ENCODE measurements at places on chromosomes 5 and 9.

- no peak for DNase-seq
These were observed 1404.3 kb downstream of the MAT2B start for GRCh38 chr5:164909673-164910072.

- no peak for DNase-seq
These were observed 7.0 kb upstream of the AK1 start for GRCh38 chr9:127884427-127884911.

DNA sequence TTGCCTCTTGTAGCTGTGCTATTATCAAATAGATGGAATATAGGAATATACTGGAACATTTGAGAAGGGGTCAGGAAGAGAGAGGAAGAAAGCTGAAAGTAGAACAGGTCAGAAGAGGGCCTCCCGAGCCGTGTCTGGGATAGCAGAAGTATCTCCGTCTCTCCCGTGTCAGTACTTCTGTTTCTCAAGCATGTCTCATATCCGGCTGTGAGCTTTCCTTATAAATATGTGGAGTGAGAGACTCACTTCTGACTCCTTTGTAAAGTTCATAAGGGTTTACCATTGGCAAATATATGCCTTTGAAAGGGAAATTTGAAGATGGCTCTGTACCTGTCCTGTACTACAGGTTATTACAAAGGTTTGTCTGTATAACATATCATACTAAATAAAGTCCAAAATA lies 50.3 kb downstream of the MOCS2 start:
- DNase-seq = no peak

- no peak for DNase-seq
These were observed 68.9 kb downstream of the PPIC start for GRCh38 chr5:122967625-122968024.

DNA sequence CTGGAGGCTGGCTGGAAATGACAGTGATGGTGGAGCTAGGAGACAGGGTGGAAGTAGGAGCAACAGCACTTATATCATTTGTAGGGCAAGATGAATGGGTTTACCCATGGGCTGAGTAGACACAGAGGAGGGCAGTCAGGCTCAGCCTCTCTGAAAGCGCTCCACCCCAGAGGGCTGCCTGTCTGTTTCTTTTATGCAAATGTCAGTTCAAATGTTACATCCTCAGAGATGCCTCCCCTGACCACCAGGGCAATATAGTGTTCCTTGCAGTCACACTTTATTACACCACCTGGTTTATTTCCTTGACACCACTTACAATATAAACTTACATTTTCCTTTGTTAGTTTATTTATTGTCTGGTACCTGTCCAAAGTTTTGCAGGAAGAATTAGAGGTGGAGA lies 159.5 kb upstream of the IL12B start:
- DNase-seq = no peak

- DNase-seq = no peak
These were observed 5.7 kb downstream of the PDE6A start for GRCh38 chr5:149938791-149939358.

DNA sequence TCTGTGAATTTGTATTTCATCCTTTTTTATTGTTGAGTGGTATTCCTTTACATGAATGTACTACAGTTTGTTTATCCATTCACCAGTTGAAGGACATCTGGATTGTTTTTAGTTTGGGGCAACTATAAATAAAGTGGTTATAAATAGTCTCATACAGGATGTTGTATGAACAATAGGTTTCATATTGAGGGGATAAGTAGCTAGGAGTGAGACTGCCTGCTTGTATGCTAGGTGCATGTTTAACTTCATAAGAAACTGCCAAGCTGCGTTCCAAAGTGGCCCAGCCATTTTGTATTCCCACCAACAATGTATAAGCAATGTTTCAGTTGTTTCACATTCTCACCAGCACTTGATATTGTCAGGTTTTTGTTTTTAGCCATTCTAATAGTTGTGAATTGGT lies 21.5 kb downstream of the OTULINL start:
- no peak for DNase-seq

DNA sequence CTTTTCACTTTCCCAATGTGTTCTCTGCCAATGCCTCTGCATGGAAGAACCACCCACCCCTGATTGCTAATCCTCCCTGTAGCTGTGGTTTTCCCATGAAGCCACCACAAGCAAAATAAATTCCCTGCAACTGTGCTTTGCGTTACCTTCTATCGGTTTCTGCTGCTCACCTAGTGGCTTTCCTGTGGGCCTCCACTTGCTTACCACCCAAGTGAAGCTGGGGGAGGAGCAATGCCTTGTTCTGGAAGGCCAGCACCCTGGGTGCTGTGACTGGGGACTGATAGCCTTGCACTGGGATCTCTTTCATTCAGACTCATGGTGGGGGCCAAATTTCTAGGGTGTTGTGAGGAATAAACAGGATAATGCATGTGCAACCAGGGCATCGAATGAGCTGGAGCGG lies 56.3 kb upstream of the GDNF start:
- DNase-seq = no peak

GRCh38 chr5:168020542-168021294 lies 270.7 kb upstream of the WWC1 start:
- DNase-seq = no peak

- no peak for DNase-seq
These were observed at the start of gene MYOZ3 for GRCh38 chr5:150661086-150661485. TSS of gene MYOZ3 (plus strand) at chr5:150661251. CDS start at chr5:150662942, 1,691 bp downstream.

DNA sequence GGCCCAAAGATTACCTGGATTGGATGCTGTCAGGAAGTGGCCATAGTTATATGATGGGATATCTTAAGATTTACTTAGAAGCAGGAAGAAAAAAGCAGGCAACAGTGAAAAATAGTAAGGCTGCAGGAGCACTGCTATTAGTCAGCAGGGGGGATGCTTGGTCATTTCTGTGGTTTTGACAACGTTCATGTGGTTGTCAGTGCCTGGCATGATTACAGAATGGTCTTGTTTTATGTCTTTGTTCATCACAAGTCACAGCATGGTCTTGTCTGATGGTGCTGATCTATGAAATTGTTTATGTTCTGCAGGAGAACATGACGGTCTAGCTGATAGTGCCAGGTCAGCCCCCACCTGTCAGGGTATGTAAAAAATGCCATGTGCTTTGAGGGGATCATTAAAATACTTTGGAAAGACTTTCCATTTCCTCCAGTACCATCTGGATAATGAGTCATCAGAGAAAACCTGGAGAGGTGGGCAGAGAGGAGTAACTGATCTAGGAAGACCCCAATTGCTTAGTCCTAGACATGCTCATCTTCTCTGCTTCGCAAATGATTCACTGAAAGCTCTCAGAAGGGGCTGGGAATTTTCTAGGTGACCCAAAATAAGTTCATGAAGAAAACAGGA lies 48.5 kb downstream of the PLGRKT start:
- DNase-seq = no peak

GRCh38 chr9:103730866-103731265 lies 363.2 kb upstream of the SMC2 start:
- DNase-seq = no peak

DNA sequence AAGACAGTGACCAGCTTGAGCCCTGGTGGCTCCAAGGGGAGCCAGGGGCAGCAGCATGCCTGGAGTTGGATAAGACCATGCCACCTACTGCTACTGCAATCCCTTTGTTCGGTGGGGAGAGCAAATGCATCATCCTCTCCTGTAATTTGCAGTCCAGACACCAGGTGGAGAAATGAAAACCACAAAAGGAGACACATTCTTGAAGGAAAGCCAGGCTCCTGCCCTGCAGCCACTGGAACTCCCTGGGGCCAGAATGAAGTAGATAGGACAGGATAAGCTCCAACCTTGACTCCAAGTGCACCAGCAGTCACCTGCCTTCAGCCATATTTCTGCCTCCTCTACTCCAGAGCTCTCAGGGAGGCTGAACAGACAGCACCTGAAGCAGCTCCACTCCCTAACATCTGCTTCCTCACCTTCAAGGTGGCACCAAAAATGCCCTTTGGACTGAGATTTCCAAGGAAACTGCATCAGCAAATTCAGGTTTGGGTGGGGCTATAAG lies 65.1 kb upstream of the IQGAP2 start:
- peak; percentile 42 for DNase-seq

- DNase-seq = no peak
These were observed 15.8 kb upstream of the FCHO2 start for GRCh38 chr5:72940082-72940481.

- no peak for DNase-seq
These were observed 22.5 kb downstream of the FGD3 start for GRCh38 chr9:92969516-92970466.

GRCh38 chr9:89449261-89449671 lies 48.6 kb downstream of the SEMA4D start:
- DNase-seq = no peak

GRCh38 chr5:172944741-172945140 lies 14.5 kb upstream of the RPL26L1 start:
- DNase-seq = no peak

DNA sequence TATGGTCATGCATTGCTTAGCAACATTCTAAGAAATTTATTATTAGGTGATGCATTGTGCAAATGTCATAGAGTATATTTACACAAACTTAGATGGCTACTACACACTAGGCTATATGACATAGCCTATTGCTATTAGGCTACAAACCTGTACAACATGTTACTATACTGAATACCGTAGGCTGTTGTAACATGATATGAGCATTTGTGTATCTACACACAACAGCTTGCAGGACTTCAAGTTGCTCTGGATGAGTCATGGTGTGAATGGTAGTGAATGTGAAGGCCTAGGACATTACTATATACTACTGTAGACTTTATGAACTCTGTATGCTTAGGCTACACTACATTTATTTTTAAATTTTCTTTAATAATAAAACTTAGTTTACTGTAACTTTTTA lies 107.2 kb upstream of the MAMDC2 start:
- DNase-seq = no peak

GRCh38 chr9:12862611-12863410 lies 88.0 kb downstream of the LURAP1L start:
- DNase-seq = no peak

- DNase-seq = no peak
These were observed 108.2 kb downstream of the AUH start for GRCh38 chr9:91253488-91253887.

GRCh38 chr5:2093859-2094615 lies 211.3 kb upstream of the IRX4 start:
- DNase-seq = no peak

DNA sequence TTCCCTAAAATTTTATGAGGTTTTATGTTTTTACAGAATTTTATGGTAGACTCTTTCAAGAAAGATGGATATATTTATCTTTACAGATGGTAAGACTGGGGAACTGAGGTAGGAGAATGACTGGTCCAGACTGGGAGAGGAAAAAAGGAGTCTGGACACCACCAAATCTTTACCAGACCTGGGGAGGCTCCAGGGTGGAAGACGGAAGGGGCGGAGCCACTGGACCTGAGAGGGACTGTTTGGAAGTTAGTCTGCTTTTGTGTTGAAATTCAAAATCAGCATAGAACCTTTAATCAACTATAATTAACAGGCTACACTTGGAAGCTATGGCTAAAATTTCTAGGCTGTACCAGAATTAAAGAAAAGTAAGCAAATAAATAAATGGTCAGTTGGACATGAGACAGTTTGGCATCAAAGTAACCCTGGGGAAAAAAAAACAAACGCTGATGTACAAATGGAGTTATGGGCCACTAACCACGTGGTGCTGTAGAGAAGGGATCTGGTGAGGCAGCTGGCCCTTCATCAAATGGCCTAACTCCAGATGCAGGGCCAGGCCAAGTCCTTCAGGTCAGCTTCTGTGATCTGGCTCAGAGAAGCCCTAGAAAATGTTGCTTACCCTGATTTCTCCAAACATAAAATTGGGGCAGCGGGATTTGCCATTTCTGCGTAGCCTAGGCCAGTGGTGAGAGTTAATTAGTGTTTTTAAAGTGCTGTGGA lies 155.1 kb downstream of the ARSB start:
- DNase-seq = no peak

GRCh38 chr9:95268681-95269080 lies 48.8 kb downstream of the FANCC start:
- DNase-seq = no peak

- DNase-seq = no peak
These were observed 52.9 kb downstream of the C9orf50 start for GRCh38 chr9:129567842-129568559.

GRCh38 chr9:136721339-136722092 lies 9.1 kb downstream of the DIPK1B start:
- DNase-seq = no peak

- no peak for DNase-seq
These were observed 20.6 kb downstream of the IFNW1 start for GRCh38 chr9:21121079-21121478.

DNA sequence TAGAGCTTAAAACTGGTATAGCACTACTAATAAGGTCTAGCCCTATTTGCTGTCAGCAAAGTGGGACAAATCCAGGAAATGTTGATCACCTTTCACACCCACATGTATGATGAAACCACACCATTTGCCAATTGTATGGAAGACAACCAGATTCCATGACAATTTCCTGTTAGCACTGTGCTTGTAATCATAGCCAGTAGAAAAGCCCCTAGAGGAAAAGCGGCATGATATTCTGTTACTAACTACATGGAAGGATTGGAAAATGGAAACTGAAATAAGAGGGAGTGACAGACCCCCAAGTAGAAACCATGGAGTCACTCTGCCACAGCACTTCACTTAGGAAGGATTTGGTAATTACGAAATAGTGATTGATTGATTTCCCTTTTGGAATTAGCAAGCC lies 923 bp downstream of the SPATA6L start:
- DNase-seq = no peak

GRCh38 chr9:135847833-135848232 lies 59.5 kb downstream of the CAMSAP1 start:
- no peak for DNase-seq

GRCh38 chr9:113921396-113921925 lies 45.4 kb downstream of the ZNF618 start:
- DNase-seq = no peak

DNA sequence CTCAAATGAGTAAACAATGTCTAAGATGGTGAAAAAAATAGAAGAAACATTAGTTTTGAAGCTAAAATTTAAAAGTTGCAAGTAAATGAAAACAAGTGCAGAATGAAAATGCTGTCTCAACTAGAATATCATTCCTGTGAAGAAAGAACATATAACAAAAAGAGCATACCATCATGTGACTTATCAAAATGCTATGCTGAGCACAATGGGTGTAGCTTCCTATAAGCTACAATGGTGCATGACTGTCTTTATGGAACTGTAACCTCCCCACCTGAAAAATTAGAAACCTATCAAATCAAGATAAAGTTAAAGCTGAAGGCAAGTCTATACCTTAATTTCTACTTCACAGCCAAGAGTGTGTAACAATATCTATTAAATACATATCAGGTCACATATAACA lies 192.0 kb downstream of the AP3B1 start:
- no peak for DNase-seq

DNA sequence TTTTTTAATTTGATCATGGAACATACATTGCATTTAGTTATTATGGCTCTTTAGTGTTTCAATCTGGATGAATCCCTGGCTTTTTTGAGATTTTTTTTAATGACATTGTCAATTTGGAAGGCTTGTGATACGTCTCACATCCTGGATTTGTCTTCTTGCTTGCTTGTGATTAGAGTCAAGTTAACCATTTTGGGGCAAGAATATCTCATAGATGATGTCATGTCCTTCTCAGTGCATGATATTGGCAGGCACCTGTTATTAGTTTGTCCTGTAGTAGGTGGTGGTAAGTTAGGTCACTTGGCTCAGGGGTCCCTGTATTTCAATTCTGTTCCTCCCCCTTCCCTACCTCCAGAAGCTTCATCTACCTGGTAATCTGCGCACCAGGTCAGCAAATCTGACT lies 3.3 kb downstream of the PSD2 start:
- DNase-seq = no peak

Data from T-helper 1 cell (primary cell).